ENCODE measurements at places on chromosomes 4 and X.

DNA sequence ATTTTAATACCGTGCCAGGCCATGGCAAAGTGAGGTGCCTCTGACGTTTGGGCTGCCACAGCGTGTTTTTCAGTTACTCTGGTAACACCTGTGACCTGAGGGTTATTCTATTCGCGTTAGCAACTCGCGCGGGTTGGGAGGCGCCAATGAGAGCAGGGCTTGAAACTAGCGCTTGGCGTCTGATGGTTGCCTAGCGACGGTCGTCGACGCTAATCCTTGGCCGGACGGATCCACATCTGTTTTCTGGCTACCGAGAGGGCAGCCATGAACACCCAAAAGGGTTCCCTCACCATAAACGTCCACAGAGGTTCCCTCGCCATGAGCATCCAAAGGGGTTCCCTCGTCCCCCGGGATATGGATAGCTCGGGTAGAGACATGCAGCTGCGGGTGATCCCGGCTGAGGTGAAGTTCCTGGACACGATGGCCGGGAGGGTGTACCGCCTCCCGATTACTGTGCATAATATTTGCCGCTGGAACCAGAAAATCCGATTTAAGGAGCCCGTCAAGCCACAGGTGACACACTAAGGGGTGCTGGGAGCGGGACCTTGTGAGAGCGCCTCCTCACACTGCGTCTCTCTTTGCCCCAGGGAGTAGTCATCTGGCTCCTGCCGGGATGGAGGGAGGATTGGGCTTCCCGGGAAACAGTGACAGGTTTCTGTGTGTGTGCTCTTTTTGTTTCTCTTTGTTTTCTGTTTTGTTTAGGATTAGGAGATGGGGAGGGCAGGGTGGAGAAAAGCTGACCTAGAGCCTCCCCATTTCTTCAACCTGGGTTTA, at the start of gene CFAP47:
CFAP47 (plus strand) TSS at position 199 of the 774 bp plus-strand sequence; CDS start at position 265, 66 bp downstream.
- no peak for DNase-seq

DNA sequence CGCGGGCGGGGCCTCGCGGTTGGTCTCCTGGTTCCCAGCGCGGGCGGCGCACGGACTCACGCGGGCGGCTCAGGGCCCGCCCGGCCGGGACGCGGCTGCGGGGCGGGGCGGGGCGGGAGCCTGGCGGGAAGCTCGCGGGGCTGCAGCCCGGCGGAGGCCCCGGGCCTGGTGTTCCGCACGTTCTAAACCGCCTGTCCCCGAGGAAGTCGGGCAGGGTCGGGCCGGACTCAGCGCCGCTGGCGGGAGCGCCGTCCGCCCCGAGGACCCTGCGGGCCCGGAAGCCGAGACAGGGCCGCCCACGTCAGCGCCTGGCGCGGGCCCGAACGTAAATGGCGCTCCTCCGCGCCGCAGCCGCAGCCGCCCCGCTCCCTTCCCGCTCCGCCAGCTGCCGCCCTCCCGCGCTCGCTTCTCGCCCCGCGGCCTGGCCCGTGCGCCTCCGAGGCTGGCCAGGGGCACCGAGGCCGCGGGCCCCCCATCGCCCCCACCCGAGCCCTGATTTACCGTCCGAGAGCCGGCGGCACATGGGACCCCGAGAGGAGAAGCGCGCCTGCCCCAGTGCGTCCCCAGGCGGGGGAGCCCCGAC, 309 bp upstream of the CTBP1 start:
- DNase-seq: peak; percentile 60

GRCh38 chr4:5632571-5632970, 75.8 kb downstream of the EVC2 start:
- DNase-seq: no peak

GRCh38 chr4:2451036-2451520, 17.8 kb upstream of the RNF4 start:
- no peak for DNase-seq

DNA sequence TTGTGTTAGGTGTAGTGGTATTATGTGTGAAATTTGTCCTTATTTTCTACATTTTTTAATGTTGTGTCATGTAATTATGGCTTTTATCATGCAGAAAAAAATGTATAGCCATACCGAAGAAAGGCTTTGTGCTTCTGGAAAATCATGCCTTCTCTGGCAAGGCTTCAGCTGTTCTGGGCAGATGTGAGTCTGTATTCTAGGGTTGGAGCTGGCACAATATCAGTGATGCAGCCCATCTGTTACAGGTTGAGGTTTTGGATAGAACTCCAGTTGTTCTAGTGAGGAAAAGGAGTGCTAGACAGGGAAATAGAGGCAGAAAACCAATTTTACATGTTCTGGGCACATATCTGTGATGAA, 44.8 kb upstream of the PRSS12 start:
- no peak for DNase-seq

- no peak for DNase-seq
These were observed 644.5 kb upstream of the ATOH1 start for GRCh38 chr4:93184053-93184452.

GRCh38 chr4:59002148-59002547, 1892.0 kb upstream of the IGFBP7 start:
- DNase-seq: no peak

DNA sequence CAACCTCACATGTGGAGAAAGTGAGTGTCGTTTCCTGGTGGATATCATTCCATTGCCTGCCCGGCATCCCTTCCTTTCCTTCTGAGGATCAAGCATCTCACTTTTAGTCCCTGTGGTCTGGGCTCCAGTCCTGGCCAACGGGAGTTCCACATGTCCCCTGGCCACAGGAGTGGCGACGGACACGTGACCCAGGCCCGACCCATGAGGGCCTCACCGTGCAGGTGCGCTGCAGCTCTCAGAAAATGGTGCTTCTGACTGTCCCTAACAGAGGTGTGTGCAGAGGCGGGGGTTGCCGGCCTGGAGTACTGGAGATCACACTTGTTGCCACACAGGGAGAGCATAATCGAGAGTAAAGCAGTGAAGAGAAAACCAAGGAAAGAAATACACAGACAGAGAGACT, 476.9 kb upstream of the FRG1 start:
- DNase-seq: no peak

DNA sequence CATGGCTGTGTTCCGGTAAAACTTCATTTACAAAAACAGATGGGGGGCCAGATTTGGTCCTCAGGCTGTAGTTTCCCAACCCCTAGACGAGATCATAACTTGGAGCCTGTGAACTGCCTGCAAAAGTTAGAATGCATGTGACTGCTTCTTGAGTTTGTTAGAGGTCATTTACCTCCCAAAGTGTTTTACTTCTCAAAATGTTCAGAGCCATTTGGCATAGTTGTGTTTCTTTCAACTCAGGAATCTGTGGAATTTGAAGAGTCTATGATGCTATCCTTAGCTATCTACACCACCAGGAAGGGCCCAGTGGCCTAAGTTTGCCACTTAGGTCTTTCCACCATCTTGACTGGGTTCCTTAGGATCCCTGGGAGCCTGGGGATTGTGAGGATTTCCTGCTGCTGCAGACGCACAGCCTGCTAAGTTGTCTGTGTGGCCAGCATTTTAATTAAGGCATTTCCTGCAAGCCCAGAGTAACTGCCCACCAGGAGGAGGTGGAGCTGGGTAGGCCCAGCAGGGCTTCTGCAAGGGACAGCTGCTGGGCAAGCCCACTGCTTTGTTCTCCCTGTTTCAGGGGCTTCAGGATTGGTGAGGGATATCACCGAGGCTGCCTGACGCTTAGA, 53.1 kb downstream of the CCNI start:
- DNase-seq: no peak

DNA sequence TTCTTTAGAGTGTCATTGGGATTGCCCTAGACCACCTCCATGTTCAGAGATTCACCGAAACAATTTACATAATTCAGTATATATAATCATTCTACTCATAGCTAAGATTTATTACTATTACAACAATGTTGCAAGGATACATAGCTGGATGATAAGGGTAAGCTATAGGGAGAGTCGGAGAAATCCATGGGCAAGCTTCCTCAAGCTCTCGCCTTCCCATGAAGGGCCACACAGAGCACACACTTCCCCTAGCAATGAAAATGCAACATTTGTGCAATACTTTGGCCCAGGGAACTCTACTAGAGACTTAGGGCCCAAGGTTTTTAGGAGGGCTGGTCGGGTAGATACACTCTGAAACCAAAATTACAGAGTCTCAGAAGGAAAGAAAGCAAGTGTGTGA, 49.7 kb upstream of the ABCG2 start:
- DNase-seq: no peak

DNA sequence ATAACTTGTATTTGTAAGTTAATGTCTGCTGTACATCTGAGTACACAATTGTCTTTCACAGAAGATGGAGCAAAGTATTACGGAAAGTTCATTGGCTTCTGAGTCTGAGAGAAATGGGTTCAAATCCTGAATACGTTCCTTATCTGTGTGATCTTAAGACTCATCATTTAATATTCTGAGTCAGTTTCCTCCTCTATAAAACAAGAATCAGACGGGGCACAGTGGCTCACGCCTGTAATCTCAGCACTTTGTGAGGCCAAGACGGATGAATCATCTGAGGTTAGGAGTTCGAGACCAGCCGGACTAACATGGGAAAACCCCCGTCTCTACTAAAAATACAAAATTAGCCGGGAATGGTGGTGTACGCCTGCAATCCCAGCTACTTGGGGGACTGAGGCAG, 57.8 kb downstream of the APBB2 start:
- DNase-seq: no peak

- DNase-seq: no peak
These were observed 58.4 kb upstream of the STS start for GRCh38 chrX:7088968-7089615.

DNA sequence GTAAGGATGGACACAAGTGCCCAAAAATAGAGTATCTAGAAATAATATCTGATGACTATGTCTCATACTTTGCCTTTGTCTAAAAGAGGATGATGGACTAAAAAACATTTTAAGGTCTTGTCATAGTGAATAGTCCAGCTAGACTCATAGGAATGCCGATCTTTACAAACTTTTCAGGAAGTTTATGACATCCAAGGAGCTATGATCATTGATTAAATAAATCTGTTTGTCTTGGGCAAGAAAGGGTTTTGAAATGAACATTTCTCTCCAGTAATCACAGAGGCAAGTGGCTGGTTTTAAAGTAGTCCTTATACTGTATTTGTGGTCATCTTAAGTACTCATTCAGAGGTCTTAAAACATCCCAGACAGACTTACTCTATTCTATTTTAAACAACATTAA, 109.8 kb downstream of the MAPK10 start:
- no peak for DNase-seq

GRCh38 chr4:109928327-109929045, 15.8 kb downstream of the EGF start:
- no peak for DNase-seq

DNA sequence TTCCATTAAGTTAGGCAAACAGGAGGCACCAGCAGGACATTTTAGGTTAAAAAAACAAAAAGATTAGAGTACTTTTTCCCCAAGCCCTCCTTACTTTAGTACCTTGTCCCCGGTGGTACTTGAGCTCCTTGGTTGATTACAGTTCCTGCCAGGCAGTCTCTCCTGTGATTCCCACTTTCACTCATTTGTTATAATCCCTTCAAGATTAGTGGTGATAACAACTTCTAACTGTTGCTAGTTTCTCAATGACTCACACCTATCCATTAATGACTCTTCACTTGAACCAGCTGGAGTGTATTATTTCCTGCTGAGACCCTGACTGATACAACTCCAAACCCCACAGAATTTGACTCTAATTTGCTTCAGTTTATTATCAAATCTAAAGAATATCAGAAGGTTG, 765.0 kb upstream of the DIAPH2 start:
- DNase-seq: no peak

- DNase-seq: no peak
These were observed 24.1 kb upstream of the PI4K2B start for GRCh38 chr4:25209702-25210101.

DNA sequence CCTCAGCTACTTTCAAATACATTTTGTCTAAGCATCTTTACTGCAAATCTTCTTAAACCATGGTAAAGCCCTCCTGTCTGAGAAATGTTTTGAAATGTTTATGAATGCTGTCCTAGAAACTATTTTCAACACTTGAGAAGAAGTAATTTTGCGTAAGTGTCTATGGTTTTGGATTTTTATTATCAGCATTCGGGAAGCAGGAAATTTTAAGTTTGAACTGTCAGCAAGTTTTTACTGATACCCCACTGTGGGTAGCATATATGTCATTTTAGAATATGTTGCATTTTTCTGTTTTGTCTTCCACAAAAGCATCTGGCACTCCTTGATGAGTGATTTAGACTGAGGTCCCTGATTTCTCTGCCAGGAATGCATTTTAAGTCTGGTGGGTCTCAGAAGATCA, 302.4 kb upstream of the GIMD1 start:
- no peak for DNase-seq

DNA sequence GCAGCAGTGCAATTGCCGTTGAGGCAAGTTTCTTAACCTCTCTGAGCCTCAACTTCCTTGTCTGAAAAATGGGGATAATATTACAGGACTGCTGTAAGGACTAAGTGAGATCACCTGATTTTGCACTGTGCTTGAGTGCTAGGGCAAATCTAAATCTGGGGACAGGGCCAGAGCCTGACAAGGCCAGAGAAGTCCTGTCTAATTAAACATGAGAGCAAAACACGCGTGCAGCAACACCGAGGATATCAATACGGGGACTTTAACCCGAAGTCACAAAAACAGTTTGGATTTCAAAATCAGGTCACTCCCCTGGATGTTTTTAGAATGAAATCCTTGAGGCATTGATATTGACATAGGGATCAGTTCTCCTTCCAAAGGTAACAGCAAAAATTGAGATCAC, 5.7 kb upstream of the GJB1 start:
- DNase-seq: no peak

GRCh38 chr4:79281566-79282359, 44.1 kb downstream of the NAA11 start:
- no peak for DNase-seq

- no peak for DNase-seq
These were observed 23.1 kb downstream of the LGI2 start for GRCh38 chr4:25007598-25007997.

- no peak for DNase-seq
These were observed 2.2 kb upstream of the SEPTIN11 start for GRCh38 chr4:76947369-76947768.

DNA sequence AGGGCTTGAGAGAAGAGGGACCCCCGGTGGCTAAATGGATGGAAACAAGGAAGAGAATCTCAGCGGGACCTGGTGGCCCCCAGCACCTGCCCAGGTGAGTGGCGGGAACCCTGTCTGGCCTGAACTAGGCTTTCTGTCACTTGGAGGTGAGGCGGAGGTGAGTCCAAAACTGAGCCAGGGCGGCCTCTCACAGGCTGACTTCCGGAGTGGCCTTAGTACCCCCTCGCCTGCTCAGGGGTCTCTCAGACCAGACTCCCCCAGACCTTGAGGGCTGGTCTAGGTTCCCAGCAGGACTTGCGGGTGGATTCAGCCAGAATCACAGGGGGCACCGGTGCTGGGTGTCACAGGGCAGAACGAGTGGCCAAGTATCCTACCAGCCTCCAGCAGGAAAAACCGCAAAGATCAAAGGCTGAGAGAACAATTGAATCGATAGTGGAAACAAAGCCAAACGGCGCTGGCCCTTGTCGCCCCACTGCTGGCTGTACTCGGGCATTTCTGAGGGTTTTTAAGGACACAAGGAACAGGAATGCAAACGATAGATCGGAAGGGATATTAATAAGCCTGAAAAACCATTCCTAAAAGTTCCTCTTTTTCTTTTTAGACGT, 67.8 kb downstream of the WFS1 start:
- DNase-seq: no peak

- peak; percentile 16 for DNase-seq
These were observed 12.9 kb downstream of the STIM2 start for GRCh38 chr4:26873391-26874026.

GRCh38 chrX:39203427-39203826, 402.2 kb downstream of the MID1IP1 start:
- no peak for DNase-seq

- DNase-seq: no peak
These were observed 9.3 kb downstream of the PTPN13 start for GRCh38 chr4:86603311-86603885.
